DMS153 (cell line): ENCODE measurements at places on chromosomes 7 and 10.
A peak's percentile ranks its signal among the peaks of the same experiment; 100 is the strongest.

GRCh38 chr10:3975016-3975415 is 190.0 kb upstream of the KLF6 start:
- no peak for DNase-seq

DNA sequence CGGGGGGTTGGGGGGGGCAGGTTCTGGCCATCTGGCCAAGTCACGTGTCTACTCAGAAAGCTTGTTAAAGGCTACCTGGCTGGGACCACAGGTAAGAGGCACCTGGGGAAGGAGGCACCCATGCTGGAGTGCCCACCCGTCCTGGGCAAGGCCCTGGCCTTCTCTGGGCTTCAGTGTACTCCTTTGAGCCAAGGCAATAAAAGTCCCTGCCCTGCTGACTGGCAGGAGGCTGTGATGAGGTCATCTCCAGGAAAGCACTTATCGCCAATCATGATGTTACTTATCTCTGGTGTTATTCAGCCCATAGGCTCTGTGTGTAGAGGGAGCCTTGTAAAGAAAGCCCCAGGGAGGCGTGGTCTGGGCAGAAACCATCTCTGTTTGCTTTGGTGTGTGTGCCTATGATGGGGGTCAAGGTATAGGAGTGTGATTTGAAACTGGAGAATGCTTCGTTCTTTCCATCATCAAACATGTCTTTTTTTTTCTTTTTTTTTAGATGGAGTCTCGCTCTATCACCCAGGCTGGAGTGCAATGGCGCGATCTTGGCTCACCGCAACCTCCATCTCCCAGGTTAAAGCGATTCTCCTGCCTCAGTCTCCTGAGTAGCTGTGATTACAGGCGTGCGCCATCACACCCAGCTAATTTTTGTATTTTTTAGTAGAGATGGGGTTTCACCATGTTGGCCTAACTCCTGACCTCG is 2.5 kb upstream of the CLDN4 start:
- peak; percentile 99 for DNase-seq

DNA sequence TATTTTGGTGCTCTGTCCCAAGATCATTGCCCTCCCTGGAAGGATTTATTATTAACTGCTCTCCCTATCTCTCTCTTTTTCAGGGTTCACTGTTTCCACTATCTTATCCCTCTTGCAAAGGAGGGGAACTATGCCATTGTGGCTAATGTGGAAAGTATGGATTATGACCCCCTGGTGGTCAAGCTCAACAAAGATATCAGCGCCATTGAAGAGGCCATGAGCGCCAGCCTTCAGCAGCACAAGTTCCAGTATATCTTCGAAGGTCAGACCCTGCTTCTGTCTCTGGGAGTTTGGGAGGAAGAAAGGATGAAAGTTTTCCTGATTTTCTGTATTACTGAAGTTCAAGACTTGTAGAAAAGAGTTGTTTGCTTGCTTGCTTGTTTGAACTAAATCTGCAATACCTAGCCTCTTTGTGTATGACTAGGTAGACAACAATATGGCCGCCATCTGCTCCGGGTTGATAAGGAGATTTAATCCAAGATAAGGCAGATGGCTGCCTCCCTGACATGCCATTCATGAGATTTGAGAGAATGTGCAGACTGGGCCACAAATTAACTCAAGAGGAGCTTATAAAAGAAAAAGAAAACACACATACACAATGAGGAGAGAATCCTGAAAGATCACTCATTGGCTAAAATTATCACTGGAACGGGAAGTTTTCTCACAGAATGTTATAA is 122.2 kb upstream of the LRGUK start:
- DNase-seq, result no peak

DNA sequence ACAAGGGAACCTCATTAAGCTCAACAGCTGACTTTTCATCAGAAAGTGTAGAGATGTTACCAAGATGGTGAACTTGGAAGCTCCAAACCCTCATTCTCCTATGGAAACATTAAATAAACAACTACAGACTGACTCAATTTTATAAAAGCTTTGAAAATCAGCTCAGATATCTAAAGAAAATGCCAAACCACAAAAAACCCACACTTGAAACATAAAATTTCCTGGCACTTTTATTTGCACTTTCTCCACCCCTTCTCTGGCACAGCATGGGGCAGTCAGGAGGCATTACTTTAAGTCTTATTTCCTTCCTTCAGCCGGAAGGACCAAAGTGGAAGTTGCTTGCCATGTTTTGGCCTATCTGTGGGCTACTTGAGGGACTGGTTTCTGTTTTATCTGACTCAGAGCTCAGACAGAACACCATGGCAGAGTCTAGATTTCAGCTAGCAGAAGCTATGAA is 114.7 kb downstream of the ODAD2 start:
- no peak for DNase-seq

DNA sequence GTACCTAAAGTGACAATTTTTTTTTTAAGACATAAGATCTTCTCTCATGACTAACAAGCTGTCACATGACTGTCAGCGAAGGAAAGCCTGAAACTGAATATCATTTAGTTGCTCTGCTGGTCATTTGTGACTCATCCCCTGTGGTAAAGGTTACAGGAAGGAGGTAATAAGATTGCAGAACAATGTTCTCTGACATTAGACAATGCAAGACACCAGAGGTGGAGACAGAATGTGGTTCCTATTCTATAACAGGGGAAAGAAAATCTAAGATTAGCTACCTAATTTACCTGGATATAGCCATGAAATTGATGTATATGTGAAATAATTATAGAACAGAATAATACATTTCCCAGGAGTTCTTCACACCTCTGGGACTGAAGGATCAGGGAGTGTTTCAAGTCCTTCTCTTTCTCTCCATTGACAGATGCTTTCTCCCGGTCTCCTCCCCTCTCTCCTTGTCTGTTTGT is 47.7 kb downstream of the LRGUK start:
- no peak for DNase-seq

GRCh38 chr10:13492493-13493180 is 36.2 kb downstream of the BEND7 start:
- DNase-seq, result no peak

GRCh38 chr7:132630834-132631233 is 54.6 kb upstream of the PLXNA4 start:
- no peak for DNase-seq

DNA sequence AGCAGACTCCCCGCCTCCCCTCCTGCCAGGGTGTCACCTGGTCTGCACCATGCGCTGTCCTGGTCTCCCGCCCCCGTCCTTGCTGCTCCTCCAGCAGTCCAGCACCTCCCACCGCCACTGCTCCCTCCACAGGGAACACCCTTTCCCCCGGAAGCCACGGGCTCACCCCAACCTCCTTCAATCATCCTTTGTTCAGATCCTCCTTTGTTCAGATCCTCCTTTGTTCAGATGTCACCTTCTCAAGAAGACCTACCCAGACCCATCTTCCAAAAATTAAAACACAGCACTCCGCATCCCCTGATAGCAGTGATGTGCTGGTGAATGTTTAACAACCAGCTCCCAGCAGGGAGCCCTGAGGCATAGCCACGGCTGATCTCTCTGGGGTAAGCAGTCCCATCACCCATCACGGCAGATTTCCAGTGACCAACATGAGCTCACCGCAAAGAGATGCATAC is 237.7 kb downstream of the USP6NL start:
- no peak for DNase-seq

DNA sequence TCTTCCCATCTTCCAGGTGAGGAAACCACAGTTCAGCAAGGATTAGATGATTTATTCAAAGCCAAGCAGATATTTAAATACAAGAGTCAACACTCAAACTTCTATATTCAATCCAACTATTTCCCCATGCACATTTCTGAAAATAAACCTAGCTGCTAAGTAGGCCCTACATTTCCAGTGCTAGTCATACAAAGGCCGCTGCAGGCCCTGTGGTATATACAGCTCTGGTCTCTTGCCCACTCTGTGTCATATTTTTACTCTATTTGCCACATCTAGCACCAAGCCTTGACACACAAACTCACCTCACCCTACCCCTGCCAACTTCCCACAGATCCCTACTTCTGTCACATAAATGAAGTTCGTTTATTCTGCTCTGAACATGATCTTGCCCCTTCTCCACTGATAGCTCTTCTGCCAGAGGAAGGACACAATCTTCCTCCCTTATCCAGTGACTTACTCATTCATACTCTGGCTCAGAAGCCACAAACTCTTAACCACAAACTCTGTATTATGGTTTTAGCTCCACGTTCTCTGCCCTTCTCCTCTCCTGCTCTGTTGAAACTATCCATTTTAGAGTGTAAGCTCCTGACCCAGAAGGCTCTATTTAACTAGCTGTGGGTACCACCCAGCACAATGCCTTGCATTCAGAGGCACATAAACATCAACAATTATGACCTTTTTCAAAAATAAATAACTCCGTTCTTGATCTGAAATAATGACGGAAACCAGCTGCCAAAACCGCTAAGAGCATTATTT is 180.7 kb downstream of the CPEB3 start:
- DNase-seq, result peak; percentile 70

- DNase-seq, result no peak
Measured at GRCh38 chr10:25061711-25062449, 45.5 kb downstream of the THNSL1 start.

GRCh38 chr10:110169586-110169985 is 37.8 kb upstream of the MXI1 start:
- DNase-seq, result no peak

- peak; percentile 84 for DNase-seq
Measured at GRCh38 chr7:11341285-11341944, 367.7 kb downstream of the PHF14 start.

GRCh38 chr7:98322331-98323270 is 41.1 kb downstream of the BRI3 start:
- no peak for DNase-seq

GRCh38 chr10:111142092-111142768 is 65.4 kb downstream of the ADRA2A start:
- no peak for DNase-seq

DNA sequence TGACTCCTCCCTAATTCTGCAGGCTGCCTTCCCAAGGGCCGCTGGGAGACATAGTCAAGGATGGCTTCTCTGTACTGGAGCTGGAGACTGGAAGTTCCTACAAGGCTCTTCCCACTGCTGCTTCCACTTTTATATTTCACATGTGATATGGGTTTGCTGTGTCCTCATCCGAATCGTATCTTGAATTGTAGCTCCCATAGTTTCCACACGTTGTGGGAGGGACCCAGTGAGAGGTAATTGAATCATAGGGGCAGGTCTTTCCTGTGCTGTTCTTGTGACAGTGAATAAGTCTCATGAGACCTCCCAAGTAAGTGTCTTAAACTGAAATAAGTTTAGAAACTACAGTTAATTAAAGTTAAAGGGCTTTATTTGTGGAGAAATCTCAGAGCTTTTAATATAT is 47.0 kb upstream of the BICC1 start:
- DNase-seq, result no peak

GRCh38 chr10:94902570-94902969 is 35.9 kb upstream of the CYP2C9 start:
- DNase-seq, result no peak

- DNase-seq, result no peak
Measured at GRCh38 chr7:107594961-107595737, 15.1 kb downstream of the BCAP29 start.

- DNase-seq, result peak; percentile 24
Measured at GRCh38 chr7:95781961-95782586, 9.7 kb downstream of the DYNC1I1 start.

- DNase-seq, result no peak
Measured at GRCh38 chr10:19640566-19641263, 175.5 kb upstream of the PLXDC2 start.

- DNase-seq, result no peak
Measured at GRCh38 chr7:66261941-66262340, 56.8 kb downstream of the TPST1 start.
